ENCODE measurements at places on chromosomes 6 and 20.

DNA sequence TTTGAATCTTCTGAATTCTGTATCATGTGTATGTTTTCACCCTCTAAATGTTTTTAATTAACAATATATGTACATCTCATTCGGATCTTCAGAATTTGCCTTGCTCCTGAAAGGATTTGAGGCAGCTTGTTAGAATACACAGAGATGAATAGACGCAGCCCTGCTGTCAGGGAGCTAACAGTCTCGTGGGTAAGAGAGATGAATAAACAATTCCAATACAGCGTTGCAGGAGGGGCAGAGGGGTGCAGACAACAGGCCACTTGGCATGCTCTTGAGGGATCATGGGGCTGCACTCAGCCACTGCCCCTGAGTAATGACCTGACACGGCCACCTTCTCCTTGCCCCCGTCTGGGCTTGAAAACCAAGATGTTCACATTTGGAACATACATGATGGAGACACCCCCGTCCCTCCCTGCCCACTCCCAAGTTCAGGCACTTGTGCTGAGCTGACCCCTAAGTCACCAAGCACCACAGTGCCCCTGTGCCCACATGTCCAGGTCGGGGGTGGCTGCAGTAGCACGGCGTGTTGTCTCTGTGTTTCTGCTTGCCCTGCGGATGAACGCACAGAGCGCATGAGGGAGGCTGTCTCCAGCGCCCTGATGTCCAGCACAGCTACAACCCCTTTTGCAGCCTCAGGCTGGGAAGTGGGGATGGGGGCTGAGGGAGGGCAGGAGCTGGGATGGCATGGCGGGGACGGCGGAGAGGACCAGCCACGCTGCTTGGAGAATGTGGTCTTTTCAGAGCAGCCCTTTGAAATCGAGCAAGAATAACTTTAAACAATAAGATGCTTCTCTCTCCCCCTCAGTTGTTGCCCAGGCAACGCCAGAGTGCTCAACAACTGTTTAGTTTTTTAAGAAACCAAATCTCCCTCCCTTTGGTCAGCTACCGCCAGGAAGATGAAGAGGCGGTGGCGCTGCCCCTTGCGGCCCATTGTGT is 33.0 kb upstream of the CDH22 start:
- no peak for DNase-seq

DNA sequence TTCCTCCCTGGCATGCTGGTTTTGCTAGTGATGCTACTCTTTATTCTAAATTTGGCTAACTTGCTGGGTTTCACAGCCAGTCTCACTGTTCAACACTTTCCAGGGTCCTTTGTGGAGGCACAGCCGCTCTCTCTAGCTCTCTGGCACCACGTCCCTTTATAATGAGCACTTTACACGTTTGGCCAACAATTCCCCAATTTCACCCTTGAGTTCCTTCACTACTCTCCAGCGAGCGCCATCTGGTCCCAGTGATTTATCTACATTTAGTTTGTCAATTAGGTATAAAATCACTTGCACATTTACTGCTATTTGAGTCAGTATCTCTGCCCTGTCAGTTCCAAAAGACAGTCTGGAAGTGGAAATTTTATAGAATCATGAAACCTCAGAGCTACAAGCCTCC is 241.9 kb upstream of the MOCS1 start:
- DNase-seq: no peak

DNA sequence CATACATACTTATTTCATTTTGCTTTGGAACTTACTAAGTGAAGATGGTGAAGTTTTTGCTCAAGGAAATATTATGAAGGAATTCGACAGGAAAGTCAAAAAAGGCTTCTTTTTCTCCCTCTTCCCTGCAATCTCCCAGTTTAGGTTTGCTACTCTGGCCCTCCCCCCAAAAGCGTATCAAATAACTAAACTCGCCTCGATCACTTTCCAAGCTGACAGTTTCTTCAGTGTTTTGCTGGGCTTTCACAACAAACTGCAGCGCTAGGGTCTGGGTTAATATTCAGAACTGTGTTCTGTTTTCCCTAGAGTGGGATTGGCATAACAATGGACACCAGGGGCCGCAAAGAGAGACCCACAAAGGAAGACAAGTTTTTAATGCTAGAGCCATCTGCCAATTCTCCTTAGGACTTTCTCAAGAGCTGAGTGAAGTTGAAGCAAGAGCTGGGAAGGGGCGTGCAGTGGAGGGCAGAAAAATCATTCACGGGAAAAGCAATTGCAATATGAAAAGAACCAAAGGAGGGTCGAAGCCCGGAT is 57.8 kb downstream of the ATP9A start:
- no peak for DNase-seq

DNA sequence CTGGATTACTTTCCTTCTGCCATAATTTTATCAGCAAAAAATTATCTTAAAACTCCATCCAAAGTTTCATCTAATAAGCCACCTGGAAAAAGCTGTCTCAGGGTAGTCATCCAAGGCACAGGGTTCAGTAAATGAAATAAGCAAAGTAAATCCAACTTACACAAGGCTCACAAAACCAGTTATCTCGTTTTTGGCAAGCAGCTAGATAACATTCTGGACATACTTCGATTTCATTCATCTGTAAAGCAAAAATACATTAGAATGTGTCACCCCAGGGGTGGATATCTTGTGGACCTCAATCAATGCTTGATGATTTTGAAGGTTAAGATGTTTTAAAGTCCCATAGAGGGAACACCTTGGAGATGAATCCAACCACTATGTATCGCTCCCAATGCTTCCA is 73.1 kb downstream of the ZMYND8 start:
- DNase-seq: no peak

- DNase-seq: no peak
These were observed 3.0 kb downstream of the RGS19 start for GRCh38 chr20:64076061-64076997.

- DNase-seq: no peak
These were observed 103.5 kb downstream of the GJA10 start for GRCh38 chr6:89997456-89998445.

DNA sequence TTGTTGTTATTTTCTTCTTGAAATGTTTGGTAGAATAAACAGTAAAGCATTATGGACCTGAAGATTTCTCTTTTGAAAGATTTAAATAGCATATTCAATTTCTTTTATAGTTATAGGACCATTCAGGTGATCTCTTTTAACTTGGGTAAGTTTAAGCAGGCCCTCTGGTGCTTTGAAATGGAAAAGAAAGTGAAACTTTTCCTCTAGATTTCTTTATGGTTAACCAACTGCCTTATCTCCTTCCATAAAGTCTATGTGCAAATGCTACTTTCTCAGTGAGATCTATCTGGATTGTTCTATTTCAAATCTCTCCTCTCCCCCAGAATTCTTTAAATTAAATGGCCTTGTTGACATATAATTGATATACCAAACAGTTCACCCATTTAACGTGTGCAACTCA is 54.0 kb downstream of the PHACTR2 start:
- no peak for DNase-seq

DNA sequence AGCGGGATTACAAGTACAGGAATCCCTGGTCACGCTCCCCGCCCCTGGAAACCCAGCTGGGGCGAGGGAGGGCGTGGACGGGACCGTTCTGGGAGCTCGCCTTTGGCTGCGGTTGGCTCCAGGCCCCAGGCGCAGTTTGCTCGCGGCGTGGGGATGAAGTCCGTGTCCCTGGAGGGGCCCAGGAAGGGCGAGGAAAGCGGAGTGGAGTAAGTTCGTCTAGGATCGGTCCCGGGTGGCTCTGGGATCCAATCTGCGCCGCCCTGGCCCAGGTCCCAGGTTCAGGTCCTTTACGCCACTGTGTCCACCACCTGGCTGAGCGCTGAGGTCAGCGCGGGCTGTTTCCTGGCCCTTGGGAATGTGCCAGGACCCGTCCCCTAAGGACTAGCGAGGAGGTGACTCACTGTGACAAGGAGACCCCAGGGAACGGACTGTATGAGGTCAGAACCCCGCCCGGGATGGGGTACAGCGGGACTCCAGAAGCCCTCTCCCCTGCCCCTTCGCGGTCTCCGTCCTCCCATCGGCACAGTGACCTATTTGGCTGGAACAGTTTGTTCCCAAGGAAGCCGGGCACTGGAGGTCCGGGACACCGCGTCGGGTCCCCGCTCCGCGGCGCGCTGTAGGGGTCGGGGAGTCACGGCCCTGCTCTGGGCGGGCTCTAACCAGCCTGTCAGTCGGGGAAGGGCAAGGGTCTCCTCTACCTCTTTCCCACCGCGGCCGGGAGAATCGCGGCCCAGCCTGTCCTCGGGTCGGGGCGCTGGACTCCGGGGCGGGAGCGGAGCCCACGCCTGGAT is 724 bp downstream of the CDKN1A start:
- DNase-seq: no peak

DNA sequence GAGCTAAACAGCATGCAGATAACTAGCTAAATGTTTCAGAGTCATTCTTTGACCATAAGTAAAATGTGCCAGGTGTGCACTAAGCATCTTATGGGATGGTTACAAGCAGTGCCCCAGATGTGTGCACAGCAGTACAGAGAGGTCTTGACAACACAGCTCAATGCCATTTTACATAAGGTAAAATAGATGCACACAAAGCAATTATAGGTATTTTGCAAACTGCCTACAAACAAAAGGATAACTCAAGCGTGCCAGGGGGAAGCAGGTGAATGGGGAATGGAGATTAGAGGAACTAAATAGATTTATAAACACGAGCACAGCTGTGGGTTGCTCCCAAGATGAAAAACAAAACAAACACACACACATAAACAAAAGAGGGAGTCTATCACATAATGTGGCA is 64.8 kb downstream of the SLC2A10 start:
- DNase-seq: no peak

DNA sequence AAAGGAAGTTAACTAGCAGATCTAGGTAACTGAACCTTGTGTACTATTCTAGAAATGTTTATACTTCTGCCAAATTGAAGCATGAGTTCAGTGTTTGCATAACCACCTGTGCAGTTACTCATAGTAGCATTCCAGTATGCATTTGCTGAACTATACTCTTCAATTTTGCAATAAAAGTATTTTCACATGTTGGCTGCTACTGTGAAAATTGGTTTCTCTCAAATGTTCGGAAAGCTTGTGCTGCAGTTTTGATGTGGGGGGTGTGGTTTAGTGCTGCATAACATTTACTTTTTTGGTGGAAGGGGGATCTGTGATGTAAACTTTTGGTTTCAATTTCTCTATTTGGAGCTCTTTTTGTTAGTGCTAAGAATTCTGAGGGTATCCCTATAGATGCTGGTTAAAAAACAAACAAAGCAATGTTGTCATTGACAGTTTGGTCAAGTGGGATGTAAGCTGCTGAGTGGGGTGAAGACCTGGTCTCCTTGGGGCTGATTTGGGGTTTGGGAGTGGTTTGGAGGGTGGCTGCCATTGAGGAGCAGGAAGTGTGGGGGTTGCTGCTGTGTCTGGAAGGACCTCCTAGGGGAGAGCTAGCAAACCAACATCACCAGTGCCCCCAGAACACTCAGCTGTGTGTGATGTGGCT is 87.8 kb downstream of the CARMIL1 start:
- DNase-seq: no peak

GRCh38 chr20:10649797-10650160 is 24.0 kb downstream of the JAG1 start:
- DNase-seq: no peak

GRCh38 chr6:150668900-150669302 is 69.2 kb downstream of the PLEKHG1 start:
- DNase-seq: no peak

- no peak for DNase-seq
These were observed 117.8 kb downstream of the WDR27 start for GRCh38 chr6:169583886-169584541.

- DNase-seq: no peak
These were observed 38.5 kb upstream of the MLIP start for GRCh38 chr6:54072635-54073313.

- no peak for DNase-seq
These were observed 76.0 kb upstream of the ADTRP start for GRCh38 chr6:11854408-11855165.

DNA sequence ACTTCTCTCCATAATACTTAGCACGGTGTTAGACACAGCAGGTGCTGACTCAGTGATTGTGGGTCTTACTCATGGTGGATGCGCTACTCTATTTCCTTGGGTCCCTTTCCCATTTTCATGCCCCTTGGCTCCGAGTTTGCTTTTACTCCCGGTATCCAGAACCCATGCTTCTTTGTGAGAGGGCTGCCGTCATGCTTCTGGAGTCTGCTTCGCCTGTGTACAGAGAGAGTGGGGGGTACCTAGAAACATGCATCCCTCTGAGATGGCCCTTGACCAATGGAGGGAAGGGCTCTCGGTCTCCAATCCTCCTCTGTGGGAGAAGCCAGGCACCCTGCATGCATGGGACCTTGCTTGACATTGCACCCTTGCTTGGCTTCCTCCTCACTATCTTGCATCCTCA is 160.4 kb downstream of the NRN1 start:
- DNase-seq: no peak

DNA sequence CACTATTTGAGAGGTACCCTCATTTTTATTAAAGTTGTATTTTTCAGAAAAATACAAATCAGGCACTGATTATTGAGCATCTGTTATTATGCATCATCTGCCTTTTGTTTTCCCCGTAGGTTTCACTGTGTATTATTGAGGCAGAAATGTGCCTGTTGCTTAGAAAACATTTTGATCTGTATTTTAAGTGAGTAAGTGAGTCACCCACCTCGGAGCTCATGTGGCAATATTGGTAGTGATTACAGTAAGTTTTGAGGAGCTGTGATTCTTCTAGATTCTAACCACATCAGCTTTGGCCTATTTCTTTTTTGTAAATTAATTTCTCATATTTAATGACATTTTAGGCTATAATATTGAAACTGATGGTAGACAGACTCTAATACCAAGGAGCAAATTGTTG is 59.6 kb upstream of the LAMP5 start:
- no peak for DNase-seq

GRCh38 chr6:25006565-25007001 is 70.8 kb upstream of the RIPOR2 start:
- DNase-seq: no peak

- peak; percentile 2 for DNase-seq
These were observed 105.0 kb downstream of the OLIG3 start for GRCh38 chr6:137389150-137389704.

DNA sequence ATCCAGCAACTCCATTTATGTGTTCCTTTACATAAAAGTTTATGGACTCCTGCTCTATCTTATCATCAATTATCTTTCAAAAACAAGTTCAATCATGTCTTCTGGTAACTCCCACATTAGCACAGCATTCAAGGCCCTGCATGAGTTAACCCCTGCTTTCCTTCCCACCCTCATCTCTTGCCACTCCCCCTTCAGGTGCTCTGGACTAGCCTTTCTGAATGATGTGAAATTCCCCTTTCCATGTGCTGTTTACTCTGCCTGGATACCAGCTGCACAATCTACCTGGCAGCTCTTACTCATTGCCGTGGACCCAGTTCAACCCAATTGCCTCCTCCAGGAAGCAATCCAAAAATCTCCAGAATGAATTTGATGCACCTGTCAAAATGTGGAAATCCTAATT is 11.9 kb downstream of the ADGRF4 start:
- DNase-seq: no peak

GRCh38 chr6:145022199-145022796 is 713.0 kb downstream of the EPM2A start:
- DNase-seq: no peak

GRCh38 chr6:51814418-51814817 is 273.0 kb downstream of the PKHD1 start:
- no peak for DNase-seq

- peak; percentile 42 for DNase-seq
These were observed 58.6 kb upstream of the SNX9 start for GRCh38 chr6:157764178-157765068.

- no peak for DNase-seq
These were observed 41.6 kb upstream of the FOXP4 start for GRCh38 chr6:41504466-41505121.

GRCh38 chr6:2179241-2179640 is 66.2 kb downstream of the GMDS start:
- no peak for DNase-seq
